DMS79 (cell line): ENCODE measurements at places on chromosomes 4 and X.
A peak's percentile ranks its signal among the peaks of the same experiment; 100 is the strongest.

GRCh38 chrX:25534091-25534490, 518.3 kb upstream of the ARX start:
- DNase-seq = no peak

DNA sequence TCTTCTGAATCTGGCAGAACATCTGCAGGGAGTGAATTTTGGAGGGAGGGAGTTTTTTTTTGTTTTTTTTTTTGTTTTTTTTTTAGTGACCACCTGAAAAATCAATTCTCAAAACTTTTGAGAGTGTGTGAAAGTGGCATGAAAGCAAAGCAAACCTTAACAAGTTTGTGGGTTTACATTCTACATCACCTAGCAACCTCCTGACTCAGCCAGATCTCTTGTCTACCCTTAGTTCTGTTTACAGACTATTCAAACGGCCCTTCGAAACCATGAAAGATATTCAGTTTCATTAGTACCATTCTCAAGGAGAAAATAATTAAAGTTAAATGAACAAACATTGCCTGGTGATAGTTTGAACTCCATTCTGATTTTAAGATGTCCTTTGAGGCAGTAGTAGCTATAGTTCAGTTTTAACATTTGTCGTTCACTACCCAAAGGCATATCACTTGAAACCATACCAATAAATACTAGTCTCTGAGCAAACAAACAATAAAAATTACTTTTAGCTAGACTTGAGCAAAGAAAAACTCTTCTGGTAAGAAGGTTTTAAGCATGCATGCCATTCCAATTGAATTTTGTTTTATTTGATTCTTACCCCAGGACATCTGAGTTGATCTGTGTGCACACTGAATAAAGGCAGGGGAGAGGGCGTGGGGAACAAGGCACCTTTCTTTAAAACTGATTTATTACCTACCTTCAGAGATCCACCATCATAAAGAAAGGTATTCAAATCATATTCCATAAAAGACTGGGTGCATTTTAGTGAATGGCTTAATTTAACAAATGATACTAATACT, 137.7 kb downstream of the ARX start:
- DNase-seq = peak; percentile 10

DNA sequence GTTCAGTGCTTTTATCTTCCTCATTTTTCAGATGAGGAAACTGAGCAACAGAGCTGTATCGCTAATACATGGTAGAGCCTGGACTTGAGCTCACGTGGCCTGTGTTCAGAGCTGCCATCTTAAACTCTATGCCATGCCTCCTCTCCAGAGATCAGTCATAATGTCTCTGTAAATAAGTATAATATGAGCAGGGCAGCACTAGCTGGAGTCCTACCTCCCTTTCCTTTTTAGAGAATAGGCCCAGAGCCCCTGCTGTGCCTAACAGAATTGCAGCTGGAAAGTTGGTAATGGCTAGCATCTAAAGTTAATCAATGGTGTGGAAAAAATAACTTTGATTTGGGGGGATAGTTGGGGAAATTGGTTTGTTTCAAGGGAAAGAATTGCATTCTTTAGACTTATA, 20.4 kb downstream of the CASP6 start:
- DNase-seq = no peak

DNA sequence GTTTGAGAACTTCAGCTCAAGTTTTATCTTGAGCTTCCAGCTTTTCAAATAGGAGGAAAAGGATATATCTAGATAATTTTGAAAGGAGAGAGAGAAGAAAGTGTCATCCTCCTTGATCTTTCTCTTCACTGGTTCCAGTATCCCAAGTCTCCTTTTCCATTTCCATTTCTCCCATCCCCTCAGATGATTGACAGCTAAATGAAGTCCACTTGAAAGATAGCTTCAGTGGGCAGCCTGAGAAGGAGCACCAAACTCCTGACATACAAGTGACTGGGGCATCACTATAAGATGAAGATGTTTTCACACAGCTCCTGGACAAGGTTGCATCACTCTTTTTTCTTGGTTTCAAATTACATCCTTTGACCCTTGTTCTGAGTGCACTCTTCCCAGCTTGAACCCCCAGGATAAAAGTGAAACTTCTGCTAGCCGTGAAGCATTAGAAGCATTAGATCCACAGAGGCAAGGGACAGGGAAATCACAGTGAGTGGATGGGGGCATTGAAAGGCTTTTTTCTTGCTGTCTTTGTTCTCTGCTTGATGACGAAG, 17.5 kb upstream of the MAGEA10 start:
- no peak for DNase-seq

- DNase-seq = no peak
Observed at GRCh38 chr4:173264245-173264644, 69.9 kb downstream of the HMGB2 start.

DNA sequence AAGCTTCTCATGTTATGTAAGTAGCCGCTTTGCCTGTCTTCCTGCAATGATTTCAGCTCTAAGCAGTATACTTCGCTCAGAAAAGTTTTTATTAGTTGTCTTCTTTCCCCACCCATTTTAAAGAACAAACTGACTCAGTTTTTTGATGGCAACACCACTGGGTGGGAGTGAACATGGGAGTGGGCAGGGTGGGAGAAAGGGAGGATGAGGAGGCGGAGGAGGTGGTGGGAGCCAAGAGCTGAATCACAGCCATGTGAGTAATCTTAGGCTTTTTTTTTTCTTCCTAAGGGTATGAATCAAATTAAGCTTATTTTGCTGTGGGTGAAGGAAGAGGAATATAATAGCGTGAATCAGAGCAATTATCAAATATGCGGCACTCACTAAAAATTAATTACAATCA, 574.3 kb upstream of the DIPK2B start:
- DNase-seq = no peak

DNA sequence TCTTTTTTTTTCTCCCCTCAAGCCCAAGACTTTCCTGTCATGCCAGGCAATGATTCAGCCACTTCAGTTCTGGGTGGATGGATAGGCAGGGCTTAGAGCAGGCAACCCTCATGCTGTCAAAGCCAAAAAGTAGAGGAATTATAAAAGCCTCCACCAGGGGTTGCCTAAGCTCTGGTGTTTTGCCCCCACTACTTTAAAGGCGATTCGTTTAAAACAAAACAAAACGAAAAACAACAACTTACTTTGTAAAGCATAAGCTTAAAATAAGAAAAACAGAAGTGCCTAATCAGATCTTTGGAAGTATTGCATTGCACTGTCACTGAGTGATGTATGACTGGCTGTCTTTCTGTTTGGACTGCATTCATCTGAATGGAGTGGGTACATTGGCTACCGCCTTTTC, 5.3 kb upstream of the IDS start:
- DNase-seq = no peak

DNA sequence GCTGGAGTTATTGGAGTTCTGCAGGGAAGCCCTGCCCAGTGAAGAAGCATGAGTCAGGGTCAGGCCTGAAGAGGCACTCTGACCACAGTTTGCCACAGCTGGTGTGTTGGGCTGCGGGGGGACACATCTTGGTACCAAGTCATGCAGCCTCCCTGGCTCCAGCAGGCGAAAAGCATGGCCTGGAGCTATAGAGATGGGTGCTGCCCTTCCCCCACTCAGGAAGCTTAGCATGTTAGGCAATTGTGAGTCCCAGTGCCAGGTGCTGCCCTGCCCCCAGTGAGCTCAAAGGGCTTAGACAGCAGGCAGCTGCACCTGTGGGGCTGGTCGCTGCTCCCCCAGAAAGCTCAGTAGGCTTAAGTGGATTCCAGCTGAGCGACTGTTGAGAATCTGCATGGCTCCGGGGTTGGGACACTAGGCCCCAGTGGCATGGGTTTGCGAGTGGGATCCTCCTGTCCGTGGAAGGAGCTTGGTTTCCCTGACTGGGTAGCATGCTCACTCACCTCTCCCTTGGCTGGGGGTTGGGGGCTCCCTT, 755.5 kb downstream of the GLUD2 start:
- DNase-seq = no peak

DNA sequence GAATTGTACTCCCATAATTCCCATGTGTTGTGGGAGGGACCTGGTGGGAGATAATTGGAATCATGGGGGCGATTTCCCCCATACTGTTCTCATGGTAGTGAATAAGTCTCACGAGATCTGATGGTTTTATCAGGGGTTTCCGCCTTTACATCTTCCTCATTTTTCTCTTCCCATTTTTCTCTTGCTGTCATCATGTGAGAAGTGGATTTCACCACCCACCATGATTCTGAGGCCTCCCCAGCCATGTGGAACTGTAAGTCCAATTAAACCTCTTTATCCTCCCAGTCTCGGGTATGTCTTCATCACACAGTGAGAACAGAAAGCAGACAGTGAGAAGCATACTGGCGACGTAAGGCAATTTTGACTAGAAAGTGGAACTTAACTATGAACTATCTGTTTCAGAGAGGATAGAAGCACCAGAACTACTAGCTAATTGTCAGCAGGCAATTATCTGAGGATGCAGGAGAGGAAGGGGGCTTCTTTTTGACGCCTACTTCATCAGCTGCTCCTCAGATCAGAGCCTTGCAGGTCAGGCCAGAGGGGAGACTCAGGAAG, 8.5 kb upstream of the GPR50 start:
- no peak for DNase-seq

GRCh38 chrX:53089224-53089842, 4.6 kb upstream of the KANTR start:
- peak; percentile 5 for DNase-seq

DNA sequence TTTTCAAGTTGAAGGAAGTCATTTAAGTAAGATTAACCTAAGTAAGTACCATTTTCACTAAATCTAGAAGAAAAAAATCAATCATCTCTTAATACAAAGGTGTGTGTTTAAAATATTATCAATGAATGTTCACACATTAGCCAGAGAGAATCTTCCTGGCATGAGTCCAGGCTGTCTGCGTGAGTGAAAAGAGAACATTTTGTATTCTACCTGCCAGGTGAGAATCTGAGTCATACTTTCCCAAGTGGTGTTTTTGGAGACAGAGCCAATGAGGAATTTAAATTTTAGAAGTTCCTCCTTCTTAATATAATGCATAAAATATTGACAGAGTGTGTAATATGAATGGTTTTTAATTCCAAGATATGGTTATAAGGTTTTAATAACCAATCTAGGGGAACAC, 371.8 kb upstream of the NR3C2 start:
- no peak for DNase-seq

DNA sequence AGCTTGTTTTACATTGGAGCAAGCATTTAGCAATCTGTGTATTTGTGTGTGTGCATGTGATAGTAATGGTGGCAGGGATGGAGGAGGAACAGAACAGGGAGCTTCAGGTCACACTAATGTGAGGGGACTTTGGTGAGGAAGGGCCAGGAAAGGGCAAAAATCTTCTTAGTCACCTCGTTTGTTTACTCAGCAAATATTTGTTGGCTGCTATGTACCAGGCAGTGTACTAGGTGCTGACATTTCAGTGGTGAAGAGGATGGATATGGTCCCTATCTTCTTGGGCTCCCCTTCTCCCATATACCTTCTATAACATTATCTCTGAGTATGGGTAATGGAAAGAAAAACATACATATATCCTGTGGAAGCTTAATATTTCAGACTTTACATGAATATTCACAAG, 48.5 kb upstream of the HDAC8 start:
- no peak for DNase-seq

- DNase-seq = no peak
Observed at GRCh38 chrX:19852014-19853005, 35.1 kb downstream of the SH3KBP1 start.

- DNase-seq = no peak
Observed at GRCh38 chrX:46739736-46740135, 19.2 kb downstream of the SLC9A7 start.

- DNase-seq = no peak
Observed at GRCh38 chr4:22190855-22191254, 242.3 kb upstream of the KCNIP4 start.

- no peak for DNase-seq
Observed at GRCh38 chrX:151954730-151955129, 19.7 kb downstream of the GABRE start.

DNA sequence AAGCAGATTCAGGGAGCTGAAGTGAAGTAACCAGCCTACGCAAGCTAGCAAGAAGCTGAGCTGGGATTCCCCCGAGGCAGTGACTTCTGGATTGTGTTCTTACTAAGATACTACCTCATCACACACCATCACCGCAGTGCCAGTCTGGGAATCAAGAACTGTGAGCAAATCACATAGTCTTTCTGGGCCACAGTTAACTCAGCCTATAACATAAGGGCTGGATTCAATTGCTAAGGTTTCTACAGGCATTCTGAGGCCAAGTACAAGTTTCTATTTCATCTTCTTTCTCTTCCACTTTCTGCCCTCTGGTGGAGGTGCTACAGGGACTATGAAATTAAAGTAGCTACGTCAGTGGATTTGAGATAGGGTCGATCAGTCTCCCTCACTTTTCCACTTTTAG, 1.4 kb upstream of the CORIN start:
- no peak for DNase-seq

GRCh38 chrX:100645106-100645505, 1.1 kb downstream of the SRPX2 start:
- DNase-seq = no peak

DNA sequence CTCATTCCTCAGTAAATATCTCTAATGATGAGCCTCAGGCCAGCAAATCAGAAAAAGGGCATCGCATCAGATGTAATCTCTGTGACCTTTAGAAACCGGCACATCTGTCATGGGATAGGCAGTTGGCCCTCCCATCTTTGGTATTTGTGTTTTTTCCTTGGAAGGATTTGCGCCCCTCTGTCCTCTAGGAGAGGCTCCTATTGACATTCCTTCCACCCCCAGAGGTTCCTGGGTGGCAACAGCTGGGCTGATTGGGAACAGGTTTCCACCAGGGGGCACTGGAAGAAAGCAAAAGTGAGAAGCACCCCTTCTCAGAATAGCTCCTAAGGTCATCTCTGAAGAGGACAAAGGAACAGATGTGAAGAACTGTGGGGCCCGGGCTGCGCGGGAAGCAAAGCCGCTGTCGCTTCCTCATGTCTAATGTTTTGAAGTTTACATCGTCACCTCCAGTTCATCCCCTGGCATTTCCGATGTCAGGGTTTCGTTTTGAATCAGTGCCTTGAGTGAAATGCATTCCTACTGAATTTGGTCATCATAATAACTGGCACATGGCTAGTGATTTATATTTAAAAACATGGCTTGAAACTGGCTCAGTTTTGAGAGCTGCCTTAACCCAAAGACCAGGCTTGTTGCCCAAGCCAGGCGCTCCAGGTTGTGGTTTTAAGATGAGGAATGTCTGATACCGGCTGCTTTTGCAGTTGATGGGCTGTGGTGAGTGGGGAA, 6.2 kb downstream of the TXK start:
- peak; percentile 2 for DNase-seq

- no peak for DNase-seq
Observed at GRCh38 chr4:24753519-24753918, 41.9 kb upstream of the SOD3 start.

DNA sequence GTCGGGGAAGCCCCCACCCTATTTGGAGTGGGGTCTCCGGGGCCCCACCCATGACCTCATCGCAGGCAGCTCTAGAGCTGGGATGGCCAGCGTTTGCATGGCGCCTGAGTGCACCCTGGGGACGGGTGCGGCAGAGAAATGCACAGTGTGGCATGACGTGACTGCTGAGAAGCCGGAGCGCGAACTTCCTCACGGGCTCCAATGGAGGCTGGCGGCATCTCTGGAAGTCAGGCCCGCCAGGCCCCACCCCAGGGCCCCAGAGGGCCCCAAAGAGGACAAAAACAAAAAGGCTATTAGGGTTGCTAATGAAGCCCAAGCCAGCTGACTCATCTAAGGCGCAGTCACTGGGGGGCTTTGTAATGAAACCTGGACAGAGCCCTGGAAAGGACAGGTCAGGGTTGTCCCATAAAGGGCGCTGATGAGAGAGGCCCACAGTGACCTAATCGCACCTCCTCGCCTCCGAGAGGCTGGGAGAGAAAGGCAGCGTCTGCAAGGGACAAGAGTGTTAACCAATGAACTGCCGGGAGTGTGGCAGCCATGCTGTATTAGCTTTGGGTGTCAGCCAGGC, 86.0 kb upstream of the C1QTNF7 start:
- DNase-seq = no peak

- DNase-seq = no peak
Observed at GRCh38 chrX:67544281-67545035, 637 bp downstream of the AR start.

GRCh38 chr4:138045036-138045435, 197.1 kb downstream of the SLC7A11 start:
- no peak for DNase-seq
